ENCODE measurements at places on chromosomes 3 and 15.

DNA sequence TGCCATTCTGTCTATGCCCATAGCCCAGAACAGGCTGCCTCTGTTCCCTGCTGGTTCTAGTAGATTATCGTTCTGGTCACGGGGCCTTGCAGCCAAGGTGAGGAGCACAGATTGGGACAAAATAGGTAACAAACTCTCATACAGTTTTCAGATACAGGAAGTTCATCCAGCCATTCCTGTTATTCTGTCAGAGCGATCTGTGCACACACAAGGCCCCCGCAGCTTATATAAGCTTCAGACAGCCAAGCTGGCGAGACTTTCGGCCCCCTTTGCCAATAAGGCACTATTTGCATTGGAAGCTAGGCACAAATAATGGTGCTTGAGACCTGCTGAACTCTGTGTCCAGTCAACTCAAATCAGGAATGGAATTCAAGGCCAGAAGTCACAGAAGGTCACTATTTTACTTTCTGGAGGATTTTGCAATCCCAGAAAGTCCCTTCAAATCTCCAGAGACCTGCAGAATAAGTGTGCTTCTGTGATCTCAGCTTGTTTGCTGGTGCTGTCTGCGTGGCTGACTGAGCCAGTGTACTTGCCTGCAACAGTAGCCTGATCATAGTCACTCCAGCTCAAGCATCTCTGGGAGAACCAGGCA, 69.4 kb downstream of the BFSP2 start:
- no peak for DNase-seq

DNA sequence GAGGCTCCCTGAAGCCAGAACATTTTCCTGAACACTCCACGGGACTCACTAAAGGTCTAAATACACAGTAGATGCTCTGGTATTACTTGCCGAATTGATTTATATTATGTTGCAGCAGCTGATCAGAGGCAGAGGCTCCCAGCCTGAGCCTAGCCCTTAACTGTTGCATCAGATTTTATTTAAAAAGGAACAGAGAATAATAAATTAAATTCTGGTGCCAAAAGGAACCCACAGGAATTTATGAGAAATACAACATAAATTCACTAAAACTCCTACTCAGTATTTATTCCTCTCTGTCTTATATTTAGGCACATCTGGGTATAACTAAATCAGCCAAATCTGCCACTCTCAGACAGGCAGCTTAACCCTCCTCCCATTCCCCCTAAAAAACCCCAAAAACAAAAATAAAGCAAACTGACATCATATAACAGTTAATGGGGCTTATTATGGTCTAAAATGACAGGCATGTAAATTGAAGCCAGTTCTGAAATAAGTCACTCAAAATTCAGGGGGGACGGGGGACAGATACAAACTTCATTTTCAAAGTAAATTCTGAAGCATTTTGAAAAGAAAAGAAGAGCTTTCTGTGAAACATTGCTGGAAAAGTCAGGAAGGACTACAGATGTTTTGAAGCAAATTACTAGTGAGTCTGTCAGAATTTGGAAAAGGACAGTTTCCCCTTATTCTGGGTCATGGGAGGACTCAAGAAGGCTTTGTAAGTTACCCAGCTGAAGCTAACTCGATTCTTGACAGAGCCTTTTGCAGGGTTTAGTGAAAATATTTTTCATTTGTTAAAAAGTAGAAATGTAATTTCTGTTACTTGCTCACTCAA, 53.8 kb upstream of the CORO2B start:
- DNase-seq = no peak

DNA sequence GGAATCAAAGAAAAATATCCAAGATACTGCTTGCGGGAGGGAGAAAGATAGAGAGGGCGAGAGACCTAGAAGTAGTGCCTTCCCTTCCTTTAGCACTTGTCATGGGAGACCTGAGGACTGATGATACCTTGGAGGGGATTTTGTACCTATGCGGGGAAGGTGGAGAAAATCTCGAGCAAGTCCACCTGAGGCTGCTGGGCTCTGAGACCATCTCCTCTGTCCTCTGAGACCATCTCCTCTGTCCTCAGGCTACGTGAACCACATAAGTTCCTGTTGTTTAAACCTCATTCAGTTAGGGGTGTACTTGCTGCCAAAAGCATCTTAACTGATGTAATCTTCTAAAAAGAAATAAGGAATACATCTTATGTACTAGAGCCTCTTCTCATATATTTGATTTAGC, 164.9 kb downstream of the NR2F2 start:
- no peak for DNase-seq

- DNase-seq = no peak
These were observed 127.5 kb downstream of the MEGF11 start for GRCh38 chr15:66126031-66126441.

GRCh38 chr15:77096541-77096940, 25.6 kb upstream of the TSPAN3 start:
- DNase-seq = no peak

- DNase-seq = no peak
These were observed 326.7 kb upstream of the ROPN1 start for GRCh38 chr3:124318656-124319055.

DNA sequence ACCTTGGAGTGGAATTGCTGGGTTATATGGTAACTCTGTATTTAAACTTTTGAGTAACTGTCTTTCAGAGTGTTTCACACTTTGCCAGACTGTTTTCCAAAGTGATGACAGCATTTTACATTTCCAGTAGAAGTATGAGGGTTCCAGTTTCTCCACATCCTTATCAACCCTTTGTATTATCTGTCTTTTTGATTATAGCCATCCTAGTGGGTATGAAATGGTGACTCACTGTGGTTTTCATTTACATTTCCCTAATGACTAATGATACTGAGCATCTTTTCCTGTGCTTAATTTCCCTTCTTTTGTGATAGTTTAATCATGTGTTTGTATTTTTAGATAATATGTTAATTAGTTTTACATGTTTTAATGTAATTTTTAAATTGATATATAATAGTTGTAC, 138.1 kb upstream of the DAZL start:
- DNase-seq = no peak

GRCh38 chr15:93049233-93049632, 39.8 kb downstream of the RGMA start:
- DNase-seq = no peak

GRCh38 chr3:170907637-170908234, 701 bp downstream of the EIF5A2 start:
- DNase-seq = peak; percentile 6

- DNase-seq = no peak
These were observed 266.6 kb upstream of the ICE2 start for GRCh38 chr15:60745469-60746061.

DNA sequence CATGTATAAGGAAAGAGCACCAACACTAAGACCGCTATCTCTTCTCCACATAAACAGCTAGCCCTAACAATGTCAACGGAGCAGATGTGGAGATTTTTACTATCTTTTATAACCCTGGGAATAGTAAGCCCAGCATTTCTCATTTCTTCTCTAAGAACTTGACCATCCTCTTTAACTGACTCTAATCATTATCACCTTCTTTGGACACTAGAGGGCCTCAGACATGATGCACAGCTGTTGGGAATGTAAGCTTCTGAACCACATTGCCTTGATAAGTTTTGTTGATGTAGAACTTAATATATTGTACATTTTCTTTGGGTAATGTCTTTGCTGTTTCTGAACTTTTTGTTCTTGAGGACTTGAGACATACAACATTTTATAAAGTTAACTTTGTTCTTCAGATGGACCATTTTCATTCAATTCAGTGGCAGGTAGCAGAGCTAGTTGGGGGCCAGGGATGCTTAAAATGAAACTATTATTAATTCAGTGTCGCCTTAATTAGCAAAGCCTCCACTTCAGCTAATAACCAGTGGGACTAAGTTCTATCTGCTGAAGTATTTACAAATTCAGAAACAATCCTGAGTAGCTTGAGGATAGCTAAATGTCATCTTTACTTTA, 9.6 kb upstream of the TAGLN3 start:
- no peak for DNase-seq

- no peak for DNase-seq
These were observed 125.7 kb downstream of the STAG1 start for GRCh38 chr3:136626493-136626892.

- no peak for DNase-seq
These were observed 86.6 kb upstream of the CHD2 start for GRCh38 chr15:92813485-92813884.

DNA sequence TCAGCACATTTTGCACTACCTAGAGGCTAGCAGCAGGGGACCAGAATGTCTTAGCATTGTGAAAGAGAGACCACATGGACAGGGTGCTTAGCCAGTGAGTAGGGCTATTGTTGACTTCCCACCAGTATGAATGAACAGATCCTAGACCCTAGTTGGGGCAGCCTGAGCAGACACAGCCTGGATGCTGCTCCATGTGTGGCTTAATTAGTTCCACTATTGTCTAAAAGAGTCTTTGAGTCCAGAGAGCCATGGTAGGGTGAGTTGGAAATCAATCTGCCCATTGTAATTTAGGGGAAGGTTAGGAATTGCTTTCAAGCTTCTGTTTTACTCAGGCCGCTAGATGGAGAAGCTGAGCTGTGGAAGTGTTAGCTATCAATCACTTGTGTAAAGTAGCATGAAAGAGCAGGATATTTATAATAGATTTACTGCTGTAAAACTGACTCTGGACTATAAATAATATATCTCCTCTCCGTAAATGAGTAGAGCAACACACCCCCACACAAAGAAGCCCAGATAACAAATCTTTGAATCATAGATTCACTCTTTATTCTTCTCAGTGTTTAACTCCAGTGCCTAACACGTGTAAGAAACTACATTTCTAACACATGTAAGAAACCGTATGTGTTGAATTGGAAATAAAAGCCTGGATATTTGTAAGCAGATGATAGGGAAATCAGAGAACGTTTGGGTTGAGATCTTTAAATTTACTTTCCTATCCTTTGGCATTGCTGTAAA, 4.1 kb upstream of the GCSAM start:
- DNase-seq = peak; percentile 46

DNA sequence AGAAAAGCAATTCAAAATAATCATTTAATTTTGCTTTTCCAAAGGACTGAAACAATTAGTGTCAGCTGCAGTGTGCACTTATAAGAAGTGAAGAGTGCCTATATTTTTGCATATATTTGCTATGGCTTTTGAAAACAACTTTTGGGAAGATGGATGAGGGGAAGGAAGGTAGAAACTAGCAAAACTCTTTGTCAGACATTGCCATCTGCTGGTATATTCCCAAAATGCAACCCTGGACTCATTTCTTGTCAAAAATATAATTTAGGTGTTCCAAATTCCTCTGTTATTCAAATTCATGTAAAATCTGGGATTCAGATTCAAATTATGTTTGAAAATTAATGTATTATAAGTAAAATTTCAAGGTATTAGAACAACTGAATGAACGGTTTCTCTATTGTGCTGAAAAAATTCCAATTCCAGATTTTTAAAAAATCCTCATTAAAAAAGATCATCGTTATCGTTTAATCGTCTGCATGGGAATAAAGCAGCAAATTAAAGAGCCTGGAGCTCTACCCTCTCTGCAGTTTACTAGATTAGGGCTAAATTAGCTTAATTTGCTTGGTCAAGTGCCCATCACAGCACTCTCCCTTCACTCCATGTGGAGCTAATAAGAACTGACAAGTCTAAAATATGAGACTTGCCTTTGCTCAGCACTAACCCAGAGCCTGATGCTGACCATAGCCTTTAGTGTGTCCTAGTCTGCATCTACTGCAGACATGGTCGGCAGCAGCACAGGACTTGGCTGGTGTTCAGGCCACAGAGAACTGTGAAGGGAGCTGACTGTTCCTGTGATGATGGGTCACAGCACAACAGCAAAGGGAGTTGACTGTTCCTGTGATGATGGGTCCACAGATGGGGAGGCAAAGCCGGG, 67.9 kb upstream of the MITF start:
- peak; percentile 8 for DNase-seq

- DNase-seq = no peak
These were observed 51.6 kb upstream of the HACD2 start for GRCh38 chr3:123636431-123636841.

GRCh38 chr3:4336850-4337546, 33.8 kb downstream of the SETMAR start:
- no peak for DNase-seq

DNA sequence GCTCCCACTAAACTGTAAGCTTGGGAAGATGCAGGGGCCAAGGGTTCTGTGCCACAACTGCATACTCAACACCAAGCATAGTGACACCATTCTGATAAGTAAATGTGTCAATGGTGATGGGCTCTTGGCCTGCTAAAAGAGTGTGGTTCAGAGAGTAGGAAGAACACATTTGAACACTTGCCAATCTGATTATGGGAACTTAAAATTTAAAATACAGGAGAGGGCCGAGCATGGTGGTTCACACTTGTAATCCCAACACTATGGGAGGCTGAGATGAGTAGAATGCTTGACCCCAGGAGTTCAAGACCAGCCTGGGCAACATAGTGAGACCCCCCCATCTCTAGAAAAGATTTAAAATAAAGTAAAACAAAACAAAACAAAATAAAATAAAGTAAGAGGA, 34.1 kb downstream of the PTPN9 start:
- DNase-seq = no peak

DNA sequence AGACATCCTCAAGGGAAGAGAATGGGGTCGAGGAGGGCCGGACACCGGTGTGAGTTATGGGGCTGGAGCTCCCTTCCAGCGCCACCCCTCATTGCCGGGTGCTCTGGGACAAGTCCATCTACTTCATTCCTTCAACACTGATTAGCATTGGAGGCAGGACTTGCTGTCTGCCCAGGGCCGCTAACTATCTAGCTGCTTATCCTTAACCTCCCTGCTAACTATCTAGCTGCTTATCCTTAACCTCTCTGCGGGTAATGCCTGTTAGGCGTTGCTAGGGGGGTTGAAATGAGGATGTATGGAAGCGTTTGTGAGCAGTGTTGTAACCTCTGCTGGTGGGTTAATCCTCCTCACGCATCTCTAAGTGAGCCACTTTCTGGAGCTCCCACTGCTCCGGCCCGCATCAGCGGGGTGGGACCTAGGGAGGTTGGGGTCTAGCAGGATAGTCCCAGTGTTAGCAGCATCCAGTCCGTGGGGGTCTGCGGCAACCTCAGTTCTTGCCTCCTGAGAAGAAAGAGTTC, 10.9 kb upstream of the CHAC1 start:
- no peak for DNase-seq

GRCh38 chr3:70519026-70519425, 206.6 kb upstream of the MDFIC2 start:
- DNase-seq = no peak

- no peak for DNase-seq
These were observed 1.1 kb downstream of the KIF15 start for GRCh38 chr3:44762690-44763089.

- no peak for DNase-seq
These were observed 61.6 kb downstream of the MAP4 start for GRCh38 chr3:47954567-47954966.

GRCh38 chr3:37387462-37387861, 213.1 kb upstream of the LRRFIP2 start:
- DNase-seq = no peak

DNA sequence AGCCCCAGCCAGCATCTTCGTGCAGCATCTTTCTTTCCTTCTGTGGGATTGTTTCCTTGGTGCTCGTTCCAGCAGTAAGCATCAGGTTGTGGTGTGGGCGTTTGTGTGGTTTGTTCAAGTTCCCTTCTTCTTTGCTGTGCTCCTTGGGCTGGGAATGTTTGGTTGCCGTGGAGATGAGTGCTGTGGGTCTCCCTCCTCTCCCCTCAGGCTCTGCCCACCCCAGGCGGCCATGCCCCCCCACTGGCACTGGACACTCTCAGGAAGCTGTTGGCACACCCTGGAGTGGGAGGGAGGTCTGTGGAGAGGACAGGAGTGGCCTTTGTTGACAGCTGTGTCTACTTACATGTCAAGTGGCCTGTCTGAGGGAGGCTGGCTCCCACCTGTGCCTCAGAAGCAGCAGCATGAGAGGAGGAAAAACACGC, 46.5 kb upstream of the SACM1L start:
- no peak for DNase-seq

GRCh38 chr3:113771993-113772392, 25.2 kb downstream of the ATP6V1A start:
- DNase-seq = no peak
